ENCODE measurements at places on chromosomes 6 and 20.

DNA sequence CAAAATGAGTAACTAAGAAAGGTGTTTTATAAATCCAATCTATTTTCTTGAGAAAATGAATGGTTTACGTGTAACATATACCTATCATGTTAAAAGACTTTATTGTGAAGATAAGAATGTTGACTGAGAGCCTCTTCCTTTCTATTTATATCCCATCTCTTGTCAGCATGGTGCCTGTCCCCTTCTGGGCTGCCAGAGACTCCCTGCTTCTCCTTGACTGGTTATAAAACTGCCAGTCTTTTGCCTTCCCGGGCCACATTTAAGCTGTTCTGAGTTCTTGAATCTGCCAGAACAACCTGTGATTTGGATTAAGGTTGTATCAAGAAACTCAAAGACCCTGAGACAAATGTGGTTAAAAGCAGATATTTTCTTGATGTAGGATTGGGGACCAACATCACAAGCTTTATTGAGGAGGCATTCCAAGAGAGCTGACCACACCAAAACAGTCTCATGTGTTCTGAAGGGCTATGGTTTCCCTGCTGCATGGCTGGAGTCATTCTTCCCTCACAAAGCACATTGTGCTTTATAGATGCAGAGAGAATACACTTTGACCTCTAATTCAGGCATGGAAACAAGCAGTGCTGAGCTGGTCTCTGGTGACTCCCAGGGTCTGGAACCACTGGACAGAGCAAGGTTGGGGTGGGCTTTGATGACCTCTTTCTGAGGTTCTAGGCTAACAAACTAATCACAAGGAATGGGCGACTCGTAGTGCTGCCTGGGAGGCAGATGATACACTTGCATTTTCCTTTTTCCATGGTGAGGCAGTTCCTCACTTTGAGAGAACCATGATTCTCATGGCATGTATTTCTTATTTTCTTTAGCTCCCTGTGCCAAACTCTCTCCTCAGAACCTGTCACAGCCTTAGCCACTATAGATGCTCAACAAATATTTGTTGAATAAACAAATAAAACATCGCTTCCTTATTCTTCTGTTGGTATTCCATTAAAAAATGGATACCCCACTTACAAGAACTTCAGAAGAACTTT, 205.0 kb upstream of the PREP start:
- no peak for DNase-seq

DNA sequence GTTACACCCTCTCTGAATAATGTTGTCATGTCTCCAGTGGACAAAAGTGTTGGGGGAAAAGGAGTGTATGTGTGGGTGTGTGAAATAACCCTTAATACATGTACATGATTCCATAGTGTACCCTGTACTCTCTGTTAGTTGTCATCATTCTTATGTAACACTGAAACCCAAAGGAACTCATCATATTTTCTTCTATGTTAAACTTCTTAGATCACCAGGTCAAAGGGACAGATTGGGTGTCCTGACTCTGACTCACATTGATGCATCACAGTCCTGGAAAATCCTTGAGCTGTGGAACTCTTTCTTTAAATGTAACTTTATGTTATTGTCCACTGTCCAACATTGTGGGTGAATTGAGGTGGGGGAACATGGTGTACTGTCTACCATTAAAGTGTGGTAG, 350.5 kb downstream of the DHX35 start:
- DNase-seq: no peak

- DNase-seq: no peak
Measured at GRCh38 chr6:25130518-25130917, 148.7 kb upstream of the CARMIL1 start.

- DNase-seq: no peak
Measured at GRCh38 chr6:33040157-33040556, 30.8 kb upstream of the HLA-DOA start.

- DNase-seq: no peak
Measured at GRCh38 chr6:119535332-119535731, 185.8 kb upstream of the MAN1A1 start.

- DNase-seq: no peak
Measured at GRCh38 chr20:25054995-25055629, 2.8 kb downstream of the ACSS1 start.

GRCh38 chr20:23090147-23090546, 4.0 kb upstream of the CD93 start:
- DNase-seq: no peak

DNA sequence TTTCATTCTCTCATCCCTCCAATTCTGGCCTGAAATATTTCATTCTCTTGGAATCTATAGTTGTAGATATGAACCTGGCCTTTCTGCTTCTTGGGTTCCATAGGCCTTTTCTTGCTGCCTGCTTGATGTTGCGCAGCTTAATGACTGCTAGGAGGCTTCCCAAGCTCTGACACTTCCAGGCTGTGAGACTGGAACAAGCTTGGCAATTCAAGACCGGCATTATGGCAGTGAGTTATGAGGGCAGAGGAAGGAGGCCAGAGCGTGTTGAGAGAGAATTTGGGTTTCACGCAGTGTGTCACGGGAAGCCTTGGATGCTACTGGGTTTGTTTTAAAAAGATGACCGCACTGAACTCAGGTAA, 948 bp upstream of the DNAJC5 start:
- no peak for DNase-seq

DNA sequence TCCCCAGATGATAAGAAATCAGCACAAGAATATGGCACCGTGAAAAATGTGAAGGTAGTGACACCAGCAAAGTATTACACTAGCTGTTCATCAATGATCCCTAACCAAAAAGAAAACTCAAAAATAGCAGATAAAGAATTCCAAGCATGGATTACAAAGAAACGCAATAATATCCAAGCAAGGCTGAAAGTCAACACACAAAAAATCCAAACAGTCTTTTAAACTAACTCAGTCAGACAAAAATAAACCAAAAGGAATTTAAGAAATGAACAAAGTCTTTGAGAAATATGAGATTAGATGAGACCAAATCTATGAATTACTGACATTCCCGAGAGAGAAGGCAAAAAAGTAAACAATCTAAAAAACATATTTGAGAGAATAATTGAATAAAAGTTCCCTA, 976.1 kb upstream of the MAP3K7 start:
- no peak for DNase-seq

DNA sequence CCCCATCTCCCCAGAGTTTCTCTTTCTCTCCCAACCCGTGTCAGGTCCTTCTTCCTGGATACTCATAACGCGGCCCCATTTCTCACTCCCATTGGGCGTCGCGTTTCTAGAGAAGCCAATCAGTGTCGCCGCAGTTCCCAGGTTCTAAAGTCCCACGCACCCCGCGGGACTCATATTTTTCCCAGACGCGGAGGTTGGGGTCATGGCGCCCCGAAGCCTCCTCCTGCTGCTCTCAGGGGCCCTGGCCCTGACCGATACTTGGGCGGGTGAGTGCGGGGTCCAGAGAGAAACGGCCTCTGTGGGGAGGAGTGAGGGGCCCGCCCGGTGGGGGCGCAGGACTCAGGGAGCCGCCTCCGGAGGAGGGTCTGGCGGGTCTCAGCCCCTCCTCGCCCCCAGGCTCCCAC, at the start of gene HLA-F:
Gene HLA-F, plus strand, starts transcription at position 173 of the 404 bp plus-strand sequence. Its CDS starts 30 bp downstream, at position 203.
- DNase-seq: no peak

DNA sequence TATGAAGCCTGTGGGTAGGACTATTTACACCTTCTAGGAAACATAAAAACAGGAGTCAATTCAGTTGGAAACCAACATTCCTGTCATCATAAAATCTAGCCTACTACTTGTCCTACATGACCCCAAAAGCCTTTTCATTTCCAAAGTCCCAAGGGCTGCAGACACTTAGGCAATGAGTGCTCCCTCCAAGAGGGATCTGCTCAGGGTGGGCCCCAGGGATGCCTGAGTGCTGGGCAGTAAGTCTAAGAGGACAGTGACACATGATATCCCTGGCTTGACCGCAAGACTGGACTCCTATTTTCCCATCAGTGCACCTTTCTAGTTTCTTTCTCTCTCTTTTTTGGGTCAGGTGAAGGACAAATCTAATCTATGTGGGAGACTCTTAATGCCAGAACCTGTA, 1101.3 kb downstream of the GRIK2 start:
- no peak for DNase-seq

DNA sequence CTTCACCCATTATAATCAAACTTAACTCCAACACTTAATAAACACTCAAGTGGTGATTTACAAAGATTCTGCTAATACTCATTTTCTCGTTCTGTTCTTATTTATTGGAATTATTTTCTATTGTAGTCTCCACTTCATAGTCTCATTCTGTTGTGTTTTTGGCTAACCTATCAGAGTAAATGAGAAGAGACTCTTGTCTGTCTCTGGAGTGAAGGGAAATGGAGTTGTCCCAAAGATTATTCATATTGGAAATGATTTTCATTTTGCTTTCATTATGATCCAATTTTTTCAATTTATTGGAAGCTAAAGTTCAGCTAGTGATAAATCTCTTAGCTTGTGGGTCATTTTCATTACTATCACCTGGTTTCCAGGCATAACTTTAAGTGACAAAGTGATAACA, 454.9 kb upstream of the JAG1 start:
- DNase-seq: no peak

- no peak for DNase-seq
Measured at GRCh38 chr6:63272397-63272796, 47.4 kb downstream of the LGSN start.

- DNase-seq: no peak
Measured at GRCh38 chr6:137024237-137024990, 20.4 kb downstream of the IL20RA start.

GRCh38 chr6:154874773-154875592, 120.1 kb upstream of the TIAM2 start:
- DNase-seq: no peak

DNA sequence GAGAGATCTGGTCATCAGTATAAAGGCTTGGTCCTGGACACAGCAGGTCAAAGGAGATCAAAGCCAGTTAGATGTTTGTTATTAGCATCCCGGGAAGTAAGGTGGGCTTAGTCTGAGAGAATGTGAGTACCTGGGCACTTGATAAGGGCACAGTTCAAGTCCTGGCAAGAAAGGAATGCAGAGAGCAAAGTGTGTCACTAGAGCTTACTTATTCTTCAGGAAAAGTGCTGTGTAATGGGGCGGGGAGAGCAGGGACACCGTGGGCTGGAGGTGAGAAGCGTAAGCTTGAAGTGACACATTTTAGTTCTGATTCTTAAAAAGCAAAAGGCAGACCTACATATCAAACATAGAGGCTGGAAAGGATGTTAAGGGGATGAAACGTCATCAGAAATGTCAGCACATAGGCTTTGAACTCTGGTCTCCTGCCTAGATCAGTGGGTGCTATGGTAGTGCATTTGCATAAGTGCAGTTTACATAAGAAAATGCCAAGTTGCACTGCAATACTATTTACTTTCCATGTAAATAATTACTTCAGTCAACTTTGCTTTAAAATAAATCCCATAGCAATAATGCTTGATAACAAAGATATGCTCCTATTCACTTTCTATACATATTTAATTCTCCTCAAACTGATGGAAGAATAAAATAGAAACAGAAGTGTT, 2.6 kb downstream of the SAMD5 start:
- DNase-seq: no peak

GRCh38 chr6:140068801-140069200, 694.4 kb upstream of the CITED2 start:
- no peak for DNase-seq

DNA sequence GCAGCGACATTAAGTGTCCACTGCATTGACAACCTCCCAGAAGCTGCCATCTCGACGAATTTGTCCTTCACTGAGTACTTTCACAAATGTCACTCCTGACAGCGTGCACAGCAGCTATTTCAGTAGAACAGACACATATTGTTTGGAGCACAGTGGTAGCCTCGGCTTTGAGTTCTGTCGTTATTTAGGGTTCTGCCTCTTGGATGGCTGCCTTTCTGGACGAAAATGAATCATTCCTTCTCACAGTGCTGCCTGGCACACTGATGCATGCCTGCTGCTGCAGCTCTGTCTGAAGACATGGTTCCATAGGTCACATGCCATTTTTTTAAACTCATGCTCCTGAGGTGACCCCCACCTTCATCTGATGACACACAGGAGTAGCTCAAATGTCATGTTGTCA, 477.0 kb downstream of the C6orf118 start:
- no peak for DNase-seq

- no peak for DNase-seq
Measured at GRCh38 chr6:133955582-133956415, 2.8 kb downstream of the TBPL1 start.

GRCh38 chr6:43683708-43684455, 3.7 kb downstream of the MRPS18A start:
- no peak for DNase-seq

DNA sequence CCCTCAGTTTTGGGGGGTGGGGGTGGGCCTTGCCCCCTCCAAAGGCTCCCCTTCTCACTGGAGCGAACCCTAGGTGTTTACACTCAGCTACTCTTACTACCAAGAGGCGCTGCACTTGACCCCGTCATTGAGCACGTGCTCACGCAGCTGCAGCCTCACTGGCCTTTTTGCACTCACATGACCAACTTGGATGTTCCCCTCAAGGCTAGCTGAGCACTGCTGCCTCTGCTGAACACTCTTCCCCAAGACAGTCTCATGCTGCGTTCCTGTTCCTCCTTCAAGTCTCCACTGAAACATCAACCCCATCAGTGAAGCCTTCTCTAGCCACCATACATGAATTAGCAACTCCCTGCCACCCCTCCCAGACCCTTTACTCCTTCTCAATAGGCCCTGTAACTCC, 4.0 kb downstream of the SOD2 start:
- DNase-seq: no peak

DNA sequence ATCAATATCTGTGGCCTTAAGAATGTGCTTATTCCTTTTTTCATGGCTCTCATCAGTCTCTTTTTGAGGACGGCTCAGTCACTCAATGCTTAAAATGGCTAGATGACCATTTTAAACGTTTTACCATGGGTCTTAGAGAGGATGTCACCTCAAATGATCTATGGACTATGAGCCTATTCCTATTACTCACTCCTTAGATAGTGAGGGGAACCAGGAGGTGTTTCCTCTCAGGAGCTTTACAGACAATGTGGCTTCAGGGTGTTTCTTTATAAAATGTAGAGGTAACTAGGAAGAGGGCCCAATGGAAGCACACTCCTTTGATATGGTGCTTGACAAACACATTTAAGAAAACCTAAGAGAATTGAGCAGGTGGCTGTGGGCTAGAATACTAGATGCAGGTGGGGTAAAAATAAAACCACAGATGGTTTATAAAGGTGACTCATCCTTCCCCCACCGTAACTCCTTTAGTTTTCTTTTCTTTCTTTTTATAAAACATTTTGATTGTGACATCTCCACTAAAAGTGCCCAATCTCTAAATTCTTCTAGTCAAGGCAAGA, 1.5 kb upstream of the TMEM200A start:
- DNase-seq: no peak

DNA sequence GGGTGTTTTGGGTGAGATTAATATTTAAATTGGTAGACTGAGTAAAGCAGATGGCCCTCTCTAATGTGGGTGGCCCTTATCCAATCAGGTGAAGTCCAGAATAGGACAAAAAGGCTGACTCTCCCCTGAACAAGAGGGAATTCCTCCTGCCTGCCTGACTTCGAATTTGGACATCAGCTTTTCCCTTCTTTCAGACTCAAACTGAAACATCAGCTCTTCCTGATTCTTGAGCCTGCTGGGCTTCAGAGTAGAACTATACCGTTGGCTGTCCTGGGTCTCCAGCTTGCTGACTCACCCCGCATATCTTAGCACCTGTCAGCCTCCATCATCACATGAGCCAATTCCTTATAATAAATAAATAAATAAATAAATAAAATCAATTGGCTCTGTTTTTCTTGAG, 15.0 kb upstream of the TGM6 start:
- no peak for DNase-seq

Data from stimulated activated CD8-positive, alpha-beta memory T cell treated with anti-CD3 and anti-CD28 coated beads, Interleukin-7, amount 100 ng/mL, for 1 hour (primary cell).